ENCODE measurements at places on chromosomes 5 and 9.

- DNase-seq: no peak
Measured at GRCh38 chr5:67774786-67775185, 440.8 kb upstream of the PIK3R1 start.

DNA sequence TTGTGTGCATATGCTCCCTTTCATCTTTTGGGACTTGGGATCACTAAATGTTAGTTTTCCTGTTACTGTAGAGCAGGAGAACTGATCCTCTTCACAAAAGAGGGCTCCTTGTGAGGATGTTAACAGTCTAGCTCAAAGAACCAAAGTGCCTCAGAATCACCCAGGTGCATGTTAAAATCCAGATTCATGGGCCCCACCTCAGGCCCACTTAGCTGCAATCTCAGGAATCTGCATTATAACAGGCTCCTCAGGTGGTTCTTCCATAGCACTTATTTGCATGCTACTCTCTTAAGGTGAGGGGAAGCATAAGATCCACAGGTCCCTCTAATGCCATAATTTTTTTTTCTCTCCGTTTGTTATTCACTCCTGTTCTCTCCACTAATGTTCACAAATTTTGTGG lies 14.8 kb upstream of the MEF2C start:
- no peak for DNase-seq

DNA sequence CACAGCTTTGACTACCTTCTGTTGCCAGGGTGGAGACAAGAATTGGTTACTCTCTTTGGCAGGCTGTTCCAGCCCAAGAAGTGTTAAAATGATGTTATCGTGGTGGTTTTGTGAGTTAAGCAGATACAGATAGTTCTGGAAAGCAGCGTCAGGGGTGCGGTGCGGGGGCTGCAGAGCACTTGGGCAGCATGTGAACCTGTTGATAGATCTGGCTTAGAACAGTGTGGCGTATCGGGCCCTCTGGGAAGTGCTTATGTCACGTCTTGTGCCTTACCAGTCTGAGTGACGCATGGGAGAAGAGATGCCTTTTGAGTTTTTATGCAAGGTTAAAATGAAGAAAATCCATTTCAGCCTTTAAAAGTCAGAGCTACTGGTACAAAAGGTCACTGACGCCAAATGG lies 152.5 kb downstream of the PRKACG start:
- no peak for DNase-seq

DNA sequence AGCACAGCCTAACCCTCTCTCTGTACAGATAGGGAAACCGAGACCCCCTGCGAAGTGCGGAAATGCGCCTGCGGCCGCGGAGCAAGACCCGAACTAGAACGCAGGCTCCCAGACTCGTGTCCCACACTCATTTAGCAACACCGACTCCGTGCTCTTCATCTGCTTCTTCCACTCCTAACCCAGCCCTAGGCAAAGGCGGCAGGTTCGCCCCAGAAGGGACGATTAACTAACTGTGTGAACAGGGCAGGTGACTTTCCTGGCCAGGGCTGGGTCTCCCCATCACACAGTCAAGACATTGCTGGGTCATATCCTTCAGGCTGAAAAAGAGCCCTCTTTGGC lies 903 bp downstream of the CDX1 start:
- DNase-seq: no peak

GRCh38 chr9:87167161-87167560 lies 219.9 kb upstream of the GAS1 start:
- no peak for DNase-seq

DNA sequence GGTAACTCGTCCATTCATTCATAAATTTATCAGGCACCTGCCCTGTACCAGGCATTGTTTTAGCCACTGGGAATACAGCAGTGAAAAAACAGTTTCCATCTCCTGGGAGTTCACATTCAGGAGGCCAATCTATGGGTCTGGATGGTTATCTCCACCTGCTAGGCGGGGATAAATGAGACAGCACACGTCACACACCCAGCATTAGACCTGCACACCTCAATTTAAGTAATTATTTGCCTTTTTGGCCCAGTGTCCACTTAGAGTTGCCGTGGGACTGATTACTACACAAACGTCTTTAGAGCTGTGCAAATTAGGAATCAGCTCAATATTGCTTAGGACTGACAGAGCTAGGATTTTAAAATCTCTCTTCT lies 46.1 kb downstream of the STK10 start:
- no peak for DNase-seq

- DNase-seq: no peak
Measured at GRCh38 chr5:94623011-94623410, 4.5 kb downstream of the SLF1 start.

DNA sequence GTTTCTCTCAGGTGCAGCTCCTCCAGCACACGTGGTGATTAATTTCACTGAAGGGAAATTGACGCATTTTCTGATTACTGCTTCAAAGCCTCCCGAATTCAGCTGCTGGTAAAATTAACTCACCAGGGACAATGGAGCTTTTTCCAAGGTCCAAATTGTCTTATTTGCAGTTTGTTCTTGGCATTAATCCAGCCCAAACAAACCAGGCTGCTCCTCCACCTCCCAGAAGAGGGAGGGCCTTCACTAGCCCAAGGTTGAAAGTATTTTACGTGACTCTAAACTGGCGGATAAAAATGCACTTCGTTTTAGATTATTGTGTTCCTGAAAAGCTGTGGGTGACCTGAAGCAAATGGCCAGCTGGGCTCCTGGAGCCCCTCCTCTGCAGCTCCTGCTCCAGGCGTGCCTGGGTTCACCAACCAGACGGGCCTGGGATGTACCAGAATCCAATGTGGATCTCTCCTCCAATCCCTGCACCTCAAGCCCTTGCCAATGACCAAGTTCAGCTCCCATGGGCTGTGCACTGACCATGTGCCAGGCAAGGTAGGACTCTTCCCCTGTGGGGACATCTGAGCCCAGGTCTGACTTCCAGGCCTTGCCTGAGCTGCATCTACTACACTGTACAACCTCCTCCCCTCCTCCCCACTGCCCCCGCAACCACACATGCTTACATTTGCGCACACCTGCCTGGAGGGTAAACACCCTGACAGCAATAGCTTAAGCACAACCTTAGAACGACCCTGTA lies 193.4 kb downstream of the CDK5RAP2 start:
- no peak for DNase-seq

GRCh38 chr5:87388129-87388528 lies 24.6 kb downstream of the CCNH start:
- no peak for DNase-seq

DNA sequence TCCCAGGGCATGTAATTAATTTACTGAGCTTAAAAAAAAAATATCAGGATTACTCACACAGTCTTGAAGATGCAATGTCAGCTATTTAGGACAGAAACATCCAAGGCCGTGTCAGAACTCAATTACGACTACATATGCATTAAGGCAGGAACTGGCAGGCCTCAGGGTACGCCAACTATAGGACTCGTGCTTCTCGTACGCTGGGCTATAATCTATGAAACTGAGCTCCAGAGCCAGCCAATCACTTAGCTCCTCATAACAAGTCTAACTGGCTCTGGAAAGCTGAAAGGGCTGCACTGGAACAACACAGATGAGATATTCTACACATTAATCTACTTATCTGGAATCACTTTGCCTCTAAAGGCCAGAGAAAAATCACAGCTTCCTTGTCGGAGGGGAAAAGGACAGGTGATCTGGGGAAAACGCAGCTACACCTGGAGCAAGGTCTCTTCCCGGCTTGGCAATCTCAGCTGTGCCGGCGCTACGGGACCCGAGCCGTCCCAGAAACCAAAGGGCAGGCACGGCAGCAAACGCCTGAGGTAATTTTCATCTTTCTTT lies 212.0 kb downstream of the DEPDC1B start:
- DNase-seq: peak; percentile 63
